ENCODE measurements at places on chromosomes 3 and 15. TPM values are rescaled to one million over a fixed set of nuclear protein-coding genes. Genes with fewer than 3 reads are reported as not detected.

- no peak for DNase-seq
These were observed 59.0 kb downstream of the SLC12A1 start for GRCh38 chr15:48265135-48265534.

DNA sequence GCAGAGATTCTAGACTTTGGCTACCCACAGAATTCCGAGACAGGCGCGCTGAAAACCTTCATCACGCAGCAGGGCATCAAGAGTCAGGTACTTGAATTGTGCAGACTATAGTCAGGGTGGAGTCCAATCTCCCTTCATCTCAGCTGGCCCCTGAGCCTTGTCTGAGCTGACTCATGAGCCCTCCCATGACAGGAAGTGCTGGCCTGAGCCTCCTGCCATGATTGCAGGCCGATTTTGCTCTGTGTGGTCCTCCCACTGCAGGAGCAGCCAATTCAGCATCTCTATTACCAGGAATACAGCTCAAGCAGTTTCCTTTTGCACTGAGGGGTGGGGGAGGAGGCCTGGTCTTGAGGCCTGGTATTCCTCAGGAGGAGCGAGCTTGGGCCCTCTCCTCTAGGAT, 5.5 kb downstream of the AP2M1 start:
- no peak for DNase-seq

GRCh38 chr15:74374648-74375302, 7.3 kb upstream of the CYP11A1 start:
- DNase-seq: no peak

DNA sequence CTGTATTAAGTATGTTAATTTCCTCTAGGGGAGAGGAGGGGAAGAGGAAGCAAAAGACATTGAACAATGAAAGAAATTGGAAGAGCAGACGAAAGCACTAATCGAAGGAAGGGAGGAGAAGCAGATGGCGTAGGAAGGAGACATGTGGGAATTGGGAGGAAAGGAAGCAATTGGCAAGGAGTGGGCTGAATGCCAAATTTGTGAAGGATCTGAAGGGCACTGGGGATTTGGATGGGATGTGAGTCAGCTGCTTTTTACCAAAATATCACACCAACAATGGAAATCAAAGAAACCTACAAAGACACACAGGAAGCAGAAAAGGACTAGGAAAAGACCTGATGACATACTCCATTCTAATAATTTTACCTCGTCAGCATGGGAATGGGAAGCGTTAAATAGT, 1029.8 kb downstream of the ROBO1 start:
- DNase-seq: no peak

DNA sequence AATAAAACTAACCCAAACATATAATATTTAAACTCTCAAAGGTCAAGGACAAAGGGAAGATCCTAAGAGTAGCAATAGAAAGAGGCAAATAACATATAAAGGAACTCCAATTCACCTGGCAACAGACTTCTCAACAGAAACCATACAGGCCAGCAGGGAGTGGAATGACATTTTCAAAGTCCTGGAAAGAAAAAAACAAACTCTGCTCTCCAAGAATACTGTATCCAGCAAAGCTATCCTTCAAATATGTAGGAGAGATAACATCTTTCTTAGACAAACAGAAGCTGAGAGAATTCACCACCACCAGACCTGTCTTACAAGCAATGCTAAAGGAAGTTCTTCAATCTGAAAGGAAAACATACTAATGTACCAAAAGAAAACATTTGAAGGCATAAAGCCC, 51.5 kb upstream of the TMEM158 start:
- no peak for DNase-seq

Gene RASGRP1
- polyA plus RNA-seq: 10.6 TPM

Gene RFX7
- 21.8 TPM for polyA plus RNA-seq

Gene PLSCR5
- not detected for polyA plus RNA-seq

Gene KLF13
- polyA plus RNA-seq: 71.2 TPM

Gene FOXL2
- polyA plus RNA-seq: not detected

Gene PRICKLE2
- polyA plus RNA-seq: 17.1 TPM

Gene GOLGA8H
- 0.70 TPM for polyA plus RNA-seq

Gene WDR93
- polyA plus RNA-seq: 3.4 TPM

Gene CCR8
- polyA plus RNA-seq: not detected

Gene THPO
- 2.5 TPM for polyA plus RNA-seq

Measured in renal pelvis (tissue), 12 donors.